GM06990 (cell line): ENCODE measurements at places on chromosomes 7 and 10.

DNA sequence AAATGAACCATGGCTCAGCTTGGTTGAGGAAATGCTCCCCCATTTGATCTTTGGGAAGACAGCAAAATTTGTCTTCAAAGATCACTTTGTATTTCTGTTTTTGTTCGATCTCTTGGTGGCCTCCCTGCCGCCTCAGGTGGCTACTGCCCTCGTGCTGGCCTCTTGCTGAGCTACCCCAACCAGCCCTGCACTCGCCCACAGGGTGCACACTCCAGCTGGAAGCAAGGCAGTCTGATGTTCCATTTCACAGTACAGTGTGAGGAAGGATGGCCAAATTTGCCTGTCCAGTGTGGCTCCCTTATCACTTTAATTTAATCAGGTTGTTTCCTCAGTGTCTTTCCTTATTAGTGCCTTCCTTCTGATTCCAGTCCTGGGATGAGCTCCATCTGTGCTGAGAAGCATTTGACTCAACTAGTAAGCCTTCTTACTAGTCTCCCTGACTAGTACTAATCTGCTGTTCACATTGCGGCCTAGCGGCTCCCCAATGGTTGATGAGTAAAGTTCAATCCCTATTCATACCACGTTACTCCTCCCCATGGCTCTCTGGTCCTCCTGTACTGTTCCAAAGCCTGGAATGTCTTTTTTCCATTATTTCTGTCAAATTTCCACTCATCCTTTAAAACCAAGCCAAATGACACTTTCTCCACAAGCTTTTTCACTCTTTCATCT lies 8.2 kb downstream of the MYOF start:
- DNase-seq, result no peak

- no peak for DNase-seq
Measured at GRCh38 chr10:30169342-30169741, 110.0 kb upstream of the JCAD start.

DNA sequence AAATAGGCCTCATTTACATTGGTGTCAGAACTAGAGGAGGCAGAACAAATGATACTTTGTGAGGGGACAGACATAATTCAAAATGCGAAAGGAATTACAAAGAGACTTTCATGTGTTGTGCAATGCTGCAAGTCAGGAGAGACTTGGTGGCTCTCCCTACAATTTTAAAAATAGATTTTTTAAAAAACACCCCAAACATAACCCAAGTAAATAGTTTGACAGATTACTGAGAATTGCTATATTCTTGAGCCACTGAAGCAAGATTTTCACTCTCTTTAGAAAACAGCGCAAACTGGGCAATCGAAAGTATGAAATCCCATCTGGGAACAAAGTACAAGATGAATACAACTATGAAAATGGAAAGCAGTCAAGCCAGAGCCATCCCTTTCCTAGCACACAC lies 126.3 kb upstream of the NPY start:
- no peak for DNase-seq

GRCh38 chr10:124104011-124104627 lies 10.7 kb upstream of the CHST15 start:
- no peak for DNase-seq

DNA sequence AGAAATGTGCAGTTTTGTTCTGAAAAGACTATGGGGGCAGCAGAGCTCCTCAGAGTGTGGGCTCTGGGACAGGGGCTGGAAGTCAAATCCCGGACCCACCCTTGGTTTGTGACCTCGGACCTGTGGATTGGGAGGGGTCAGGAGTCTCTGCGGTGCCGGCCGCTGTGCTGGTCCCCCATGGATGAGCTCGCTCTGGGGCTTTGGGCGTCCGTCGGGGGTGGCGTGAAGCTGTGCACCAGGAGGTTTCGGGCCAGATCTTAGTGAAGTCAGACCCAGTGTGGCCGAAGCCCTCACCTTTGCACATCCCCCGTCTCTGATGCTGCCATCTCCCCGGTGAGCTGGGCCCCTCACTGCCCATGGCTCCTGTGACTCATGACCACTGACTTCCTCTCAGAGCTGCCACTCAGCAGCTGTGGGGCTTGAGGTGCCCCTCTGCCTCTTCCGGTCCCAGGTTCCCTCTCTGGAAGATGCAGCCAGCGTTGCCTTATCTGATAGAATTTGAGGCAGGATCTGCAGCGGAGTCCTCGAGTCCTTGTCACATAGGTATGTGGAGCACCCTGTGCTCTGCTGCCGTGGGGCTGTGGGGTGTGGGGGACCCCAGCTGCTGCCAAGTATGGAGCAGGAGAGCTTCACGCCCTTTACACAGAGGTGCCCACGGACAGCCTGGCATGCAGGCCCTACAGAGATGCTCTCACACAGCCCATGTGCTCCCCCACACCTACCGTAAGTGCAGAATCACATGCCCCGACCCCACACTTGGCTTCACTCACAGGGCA lies 11.4 kb upstream of the SCART1 start:
- DNase-seq, result no peak

GRCh38 chr10:58781873-58782488 lies 269.3 kb downstream of the BICC1 start:
- no peak for DNase-seq
